ENCODE measurements at places on chromosomes 2 and 18.

DNA sequence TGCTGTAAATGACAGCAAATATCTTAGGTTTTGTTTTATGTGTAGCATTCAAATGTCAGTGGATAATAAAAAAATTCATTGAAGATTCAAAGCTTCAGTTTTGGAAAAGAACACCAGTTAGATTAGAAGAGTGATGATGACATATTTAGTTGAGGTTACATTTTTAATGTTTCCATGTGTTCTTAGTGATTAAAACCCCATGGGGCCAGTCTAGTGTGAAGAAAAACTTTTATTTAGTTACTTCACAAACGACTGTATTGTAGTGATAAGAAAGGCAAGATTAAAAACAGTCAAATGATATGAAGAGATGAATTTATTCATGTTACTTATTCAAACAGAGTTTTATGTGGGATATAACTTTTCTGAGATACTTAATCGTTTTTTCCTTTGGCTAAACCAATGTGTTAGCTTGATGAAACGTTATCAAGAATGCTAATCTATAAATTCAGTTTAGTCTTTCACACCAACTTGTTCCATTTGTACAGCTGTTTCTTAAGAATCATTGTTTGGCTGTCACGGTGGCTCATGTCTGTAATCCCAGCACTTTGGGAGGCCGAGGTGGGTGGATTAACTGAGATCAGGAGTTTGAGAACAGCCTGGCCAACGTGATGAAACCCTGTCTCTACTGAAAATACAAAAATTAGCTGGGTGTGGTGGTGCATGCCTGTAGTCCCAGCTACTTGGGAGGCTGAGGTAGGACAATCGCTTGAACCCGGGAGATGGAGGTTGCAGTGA is 11.6 kb downstream of the BMPR2 start:
- no peak for DNase-seq

GRCh38 chr2:104860451-104860790 is 6.5 kb downstream of the POU3F3 start:
- DNase-seq, result no peak

DNA sequence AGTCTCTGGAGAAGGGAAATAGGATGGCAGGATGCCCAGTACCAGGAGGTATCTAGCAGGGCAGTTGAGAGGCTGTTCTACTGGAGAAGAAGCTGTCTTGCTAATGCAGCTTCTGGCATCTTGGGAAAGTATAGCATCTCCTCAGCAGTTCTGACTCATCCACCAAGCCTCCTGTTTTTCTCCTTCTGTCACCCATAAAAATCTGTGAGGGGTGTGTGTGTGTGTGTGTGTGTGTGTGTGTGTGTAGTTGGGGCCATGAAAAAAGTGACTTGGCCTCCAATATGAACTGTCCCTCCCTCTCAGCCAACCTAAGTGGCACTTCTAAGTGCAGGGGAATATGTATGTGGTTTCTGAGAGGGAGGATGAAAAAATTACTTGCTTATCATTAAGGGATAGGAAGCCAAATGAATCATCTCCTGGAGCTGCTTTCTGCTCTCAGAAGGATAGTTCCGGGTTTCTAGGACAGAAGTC is 83.9 kb downstream of the CBLN2 start:
- no peak for DNase-seq

GRCh38 chr2:47751856-47752414 is 31.0 kb upstream of the MSH6 start:
- no peak for DNase-seq

DNA sequence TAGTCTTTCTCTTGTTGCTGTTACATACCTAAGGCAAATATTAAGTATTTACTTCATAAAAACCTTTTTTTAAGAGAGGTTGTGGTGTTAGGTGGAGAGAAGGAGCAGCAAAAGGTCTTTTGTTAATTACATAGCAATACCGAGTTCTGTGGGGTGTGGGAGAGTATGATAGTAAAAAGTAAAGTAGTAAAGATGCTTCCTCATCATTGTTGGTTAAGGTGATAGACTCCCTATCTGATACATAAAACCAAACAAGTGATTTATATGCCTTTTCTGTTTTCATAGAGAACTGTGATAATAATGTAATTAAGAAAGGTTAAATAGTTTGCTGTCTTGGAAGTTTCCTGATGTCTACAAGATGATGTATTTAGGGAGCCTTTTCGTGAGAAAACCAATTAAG is 75.4 kb downstream of the EML4 start:
- DNase-seq, result no peak

- DNase-seq, result no peak
These were observed 139.9 kb downstream of the MYT1L start for GRCh38 chr2:2191110-2191707.

GRCh38 chr2:38155-38554 is 8.2 kb downstream of the FAM110C start:
- DNase-seq, result no peak

DNA sequence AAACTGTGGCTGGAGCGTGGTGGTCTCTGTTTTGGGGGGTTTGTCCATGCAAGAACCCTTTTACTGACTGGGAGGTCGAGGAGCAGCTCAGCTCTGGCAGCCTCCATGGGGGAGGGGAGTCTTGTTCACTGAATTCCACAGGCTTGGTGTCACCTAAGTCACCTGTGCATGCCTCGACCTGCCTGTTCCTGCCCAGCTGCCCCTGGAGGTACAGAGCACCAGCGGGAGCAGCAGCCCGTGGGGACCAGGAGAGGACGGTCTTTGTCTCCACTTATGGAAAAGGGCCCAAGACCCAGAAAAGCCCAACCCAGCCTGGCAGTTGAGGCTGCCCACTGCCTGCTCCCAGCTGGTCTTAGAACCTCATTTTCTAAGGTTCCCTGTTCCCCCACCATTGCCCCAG is 168.7 kb upstream of the AGAP1 start:
- no peak for DNase-seq

- no peak for DNase-seq
These were observed 9.8 kb upstream of the ME2 start for GRCh38 chr18:50869150-50869549.

GRCh38 chr2:231200805-231201474 is 2.5 kb downstream of the ARMC9 start:
- no peak for DNase-seq

GRCh38 chr18:67483237-67483636 is 33.3 kb downstream of the DSEL start:
- DNase-seq, result no peak

DNA sequence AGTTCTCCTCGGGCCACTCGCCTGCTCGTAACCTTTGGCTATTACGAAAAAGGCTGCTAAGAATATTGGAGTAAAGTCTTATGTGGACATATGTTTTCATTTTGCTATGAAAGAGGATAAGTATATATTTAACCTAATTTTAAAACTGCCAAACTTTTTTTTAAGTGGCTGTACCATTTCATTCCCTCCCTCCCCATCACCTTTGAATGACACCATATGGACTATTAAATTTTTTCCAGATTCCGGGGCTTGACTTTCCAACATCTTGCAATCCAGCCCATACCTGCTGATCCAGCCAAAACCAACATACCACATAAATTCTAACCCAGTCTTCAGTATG is 31.5 kb downstream of the REEP1 start:
- DNase-seq, result no peak

- DNase-seq, result no peak
These were observed 370 bp upstream of the ZNF804A start for GRCh38 chr2:184598002-184598315.
